ENCODE measurements at places on chromosomes 4 and X.

DNA sequence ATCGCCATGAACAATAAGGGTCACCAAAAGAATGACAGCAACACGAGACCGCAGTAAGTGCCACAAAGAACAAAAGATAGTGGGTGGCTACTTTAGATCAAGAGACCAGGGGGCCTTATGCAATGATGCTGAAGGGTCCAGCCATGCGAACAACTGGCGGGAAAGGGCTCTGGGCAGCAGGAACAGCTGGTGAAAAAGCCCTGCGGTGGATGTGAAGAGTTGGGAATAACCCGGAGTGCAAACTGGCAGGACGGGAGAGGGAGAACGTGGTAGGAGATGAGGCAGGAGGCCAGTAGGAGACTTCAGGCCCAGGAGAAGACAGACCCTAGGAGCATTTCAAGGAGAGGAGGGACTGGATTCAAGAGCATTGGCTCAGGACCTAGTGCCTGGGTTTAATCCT is 120.2 kb downstream of the AFAP1 start:
- no peak for DNase-seq

- DNase-seq: no peak
Measured at GRCh38 chr4:67207941-67208441, 337.3 kb downstream of the CENPC start.

DNA sequence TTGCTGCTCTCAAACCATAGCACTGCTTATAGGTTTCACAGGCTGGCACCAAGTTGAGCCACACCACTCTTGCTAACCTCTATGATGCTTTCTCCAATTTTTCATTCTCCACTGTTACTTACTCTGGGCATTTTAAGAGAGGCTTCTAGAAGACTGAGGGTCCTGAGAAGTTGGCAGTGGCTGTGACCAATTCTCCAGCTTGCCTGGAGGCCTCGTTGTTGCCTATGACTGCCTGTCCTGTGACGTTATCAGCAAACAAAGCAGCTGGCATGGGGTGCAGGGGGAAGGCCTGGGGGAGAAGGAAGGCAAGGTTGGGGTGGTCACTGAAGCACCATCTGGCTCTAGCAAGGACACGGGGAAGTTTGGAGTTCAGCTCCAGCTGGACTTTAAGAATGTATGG is 30.4 kb upstream of the PDLIM3 start:
- no peak for DNase-seq

DNA sequence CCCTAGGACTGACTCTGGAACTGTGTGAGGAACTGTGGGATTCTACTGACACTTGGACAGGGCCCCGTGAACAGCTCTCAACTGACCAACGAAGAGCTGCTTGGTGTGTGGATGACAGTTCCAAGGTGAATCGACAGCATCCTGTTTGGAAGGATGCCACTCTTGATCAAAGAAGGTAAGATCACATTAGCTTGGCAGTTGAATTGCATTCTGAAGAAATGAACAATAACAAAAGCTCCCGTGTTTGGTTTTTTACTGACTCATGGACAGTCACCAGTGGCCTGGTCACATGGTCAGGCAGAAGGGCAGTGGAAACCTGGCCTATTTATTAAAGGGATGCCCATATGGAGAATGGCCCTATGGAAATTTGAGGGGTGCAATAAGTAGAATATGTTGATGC is 33.1 kb upstream of the GPR34 start:
- no peak for DNase-seq

DNA sequence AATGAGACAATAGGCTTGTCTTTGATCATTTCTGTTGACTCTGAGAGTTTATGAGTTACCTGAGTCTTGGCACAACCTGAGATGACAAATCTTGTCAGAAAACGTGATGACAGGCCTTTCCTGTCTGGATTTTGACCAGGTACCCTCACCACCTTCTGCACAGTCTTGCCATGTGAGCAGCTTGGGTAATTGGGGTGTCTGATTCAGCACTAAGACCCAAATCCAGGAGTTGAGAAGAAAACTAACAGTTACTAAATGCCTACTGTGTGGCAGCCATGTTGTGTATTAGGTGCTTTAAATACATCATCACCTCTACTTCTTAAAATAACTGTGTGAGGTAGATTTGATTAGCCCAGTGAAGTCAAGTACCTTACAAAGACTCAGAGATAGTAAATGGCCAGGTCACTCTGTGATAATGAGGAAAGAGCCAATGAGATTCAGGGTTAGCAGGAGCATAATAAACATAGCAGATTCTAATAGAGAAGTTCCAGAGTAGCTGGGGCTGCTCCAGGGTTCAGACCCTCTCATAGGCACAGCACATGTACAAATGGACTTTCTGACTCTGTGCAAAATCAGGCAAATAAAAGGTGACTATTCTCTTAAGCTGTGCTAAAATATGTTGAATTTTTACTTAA is 2.8 kb downstream of the EREG start:
- DNase-seq: no peak

DNA sequence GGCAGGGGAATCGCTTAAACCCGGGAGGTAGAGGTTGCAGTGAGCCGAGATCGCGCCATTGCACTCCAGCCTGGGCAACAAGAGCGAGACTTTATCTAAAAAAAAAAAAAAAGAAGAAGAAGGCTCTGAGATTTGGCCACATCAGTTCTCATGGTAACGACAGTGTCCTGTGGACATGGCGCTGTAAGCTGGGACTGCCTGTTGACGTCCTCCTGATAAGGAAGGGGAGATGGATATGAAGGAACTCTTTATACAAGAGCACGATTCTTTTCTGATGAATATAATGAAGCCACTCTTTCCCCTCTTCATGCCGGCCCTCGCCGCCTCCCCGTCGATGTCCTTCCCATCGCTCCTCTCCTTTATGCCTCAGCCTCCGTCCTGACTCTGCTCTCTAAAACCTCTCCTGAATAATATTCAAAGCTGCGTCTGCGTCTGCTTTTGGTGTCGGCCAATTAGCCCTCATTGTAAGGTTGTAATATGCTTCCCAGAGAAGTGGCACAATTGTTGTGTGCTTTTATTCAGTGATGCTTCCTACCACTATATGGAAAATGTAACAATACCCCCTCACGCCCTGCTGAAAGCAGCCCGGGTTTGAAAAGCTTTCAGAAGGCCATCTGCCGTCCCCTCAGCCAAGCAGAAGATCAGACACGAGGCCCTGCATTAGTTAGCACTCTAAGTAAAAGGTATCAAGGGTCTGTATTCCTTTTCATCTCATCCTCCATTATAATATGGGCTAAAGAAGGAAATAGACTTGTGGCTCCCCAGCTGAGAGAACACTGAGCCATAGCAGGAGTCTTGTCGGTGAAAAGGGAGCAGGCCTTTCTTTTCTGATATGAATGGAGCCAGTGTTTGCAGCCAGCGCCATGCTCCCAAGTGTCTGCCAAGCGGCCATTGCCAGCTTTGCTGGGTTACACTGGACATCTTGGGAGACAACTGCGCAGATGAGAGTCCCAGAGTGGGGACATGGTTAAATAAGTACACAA is 22.1 kb upstream of the SCOC start:
- DNase-seq: no peak

- peak; percentile 90 for DNase-seq
Measured at GRCh38 chr4:1721003-1721665, at the start of the genes TACC3 and TMEM129. TSS of gene TACC3 (plus strand) at chr4:1721521. CDS start at chr4:1723422, 1,901 bp downstream. TSS of gene TMEM129 (minus strand) at chr4:1721323. CDS start at chr4:1720837, 486 bp downstream.

- no peak for DNase-seq
Measured at GRCh38 chr4:11546391-11547175, 117.9 kb upstream of the HS3ST1 start.

GRCh38 chr4:76342191-76342590 is 35.7 kb downstream of the STBD1 start:
- DNase-seq: no peak

- no peak for DNase-seq
Measured at GRCh38 chr4:48175806-48176205, 41.8 kb upstream of the TXK start.

DNA sequence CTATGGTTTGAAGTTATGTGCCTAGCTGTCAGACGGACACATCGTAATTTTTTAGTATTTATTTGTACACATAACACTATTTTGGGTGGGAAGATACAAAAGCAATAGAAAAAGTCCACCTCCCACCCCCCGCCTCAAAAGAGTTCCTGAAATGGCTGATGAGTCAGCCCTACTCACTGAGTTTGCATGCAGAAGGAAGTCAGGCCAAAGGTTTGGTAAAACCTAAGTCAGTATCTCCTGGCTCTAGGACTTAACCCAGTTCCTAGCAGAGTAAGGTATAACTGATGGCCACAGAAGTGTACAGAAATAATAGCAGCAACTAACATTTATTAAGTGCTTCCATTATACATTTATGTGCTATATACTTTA is 2.9 kb upstream of the KLHL2 start:
- DNase-seq: no peak

- no peak for DNase-seq
Measured at GRCh38 chr4:87188048-87188447, 32.4 kb downstream of the KLHL8 start.

Measured in naive thymus-derived CD4-positive, alpha-beta T cell (primary cell).